ENCODE measurements at places on chromosomes 6 and 20.

DNA sequence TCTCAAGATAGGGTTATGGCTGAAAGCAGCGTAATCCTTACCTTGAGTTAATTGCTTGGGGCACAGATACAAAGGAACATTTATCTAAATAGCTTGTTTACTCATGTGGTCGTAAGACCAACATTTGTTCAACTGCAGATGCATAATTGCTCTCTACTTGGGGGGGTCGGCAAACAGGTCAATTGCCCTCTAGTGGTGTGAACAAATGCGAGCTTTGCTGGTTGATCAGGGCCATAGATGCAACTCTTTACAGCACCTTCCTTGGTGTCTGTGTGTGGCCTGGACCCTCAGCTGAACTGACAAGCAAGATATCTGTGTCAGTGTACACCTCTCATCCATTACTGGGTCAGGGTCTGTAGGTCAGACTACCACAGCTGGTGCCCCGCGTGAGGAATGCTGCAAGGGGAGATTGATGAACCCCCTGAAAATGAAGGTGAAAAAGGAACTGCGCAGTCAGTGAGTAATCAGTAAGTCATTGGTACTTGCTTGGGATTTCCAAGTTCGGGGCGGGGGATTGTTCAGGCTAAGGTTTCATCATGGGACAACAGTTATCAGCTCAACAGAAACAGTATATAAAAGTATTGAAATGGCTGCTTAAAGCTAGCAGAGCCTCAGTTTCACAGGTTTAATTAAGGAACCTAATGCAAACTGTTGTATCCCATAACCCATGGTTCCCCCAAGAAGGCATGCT lies 24.0 kb downstream of the HLA-DPA1 start:
- no peak for DNase-seq

DNA sequence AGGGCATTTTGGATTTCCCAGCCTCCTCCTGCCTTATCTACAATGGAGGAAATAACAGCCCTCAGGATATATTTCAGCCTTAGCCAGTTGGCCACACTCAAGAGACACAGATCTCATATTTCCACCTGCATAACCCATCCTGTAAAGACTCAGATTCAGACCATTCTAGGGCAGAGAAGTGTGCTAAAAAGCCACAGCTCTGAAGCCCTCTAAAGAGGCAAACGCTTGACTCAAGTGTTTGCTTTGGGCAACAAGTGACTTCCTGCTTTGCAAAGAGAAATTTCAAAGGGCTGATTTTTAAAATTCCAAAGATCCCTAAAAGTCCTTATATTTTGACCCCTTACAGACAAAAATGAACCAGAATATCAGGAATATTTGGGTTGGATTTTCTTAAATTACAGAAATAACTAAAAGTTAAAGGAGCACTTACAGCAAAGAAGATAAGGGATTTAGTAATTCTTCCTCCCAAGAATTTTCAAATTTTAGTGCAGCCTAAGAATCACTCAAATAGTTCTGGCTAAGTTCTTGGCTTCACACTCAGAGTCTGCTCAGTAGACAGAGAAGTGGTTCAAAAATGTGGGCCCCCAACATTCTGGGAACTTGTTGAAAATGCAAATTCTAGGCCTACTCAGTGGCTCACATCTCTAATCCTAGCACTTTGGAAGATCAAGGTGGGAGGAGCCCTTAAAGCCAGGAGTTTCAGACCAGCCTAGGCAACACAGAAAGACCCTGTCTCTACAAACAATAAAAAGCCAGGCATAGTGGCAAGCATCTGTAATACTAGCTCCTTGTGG lies 18.9 kb upstream of the ADGRF5 start:
- DNase-seq = no peak

DNA sequence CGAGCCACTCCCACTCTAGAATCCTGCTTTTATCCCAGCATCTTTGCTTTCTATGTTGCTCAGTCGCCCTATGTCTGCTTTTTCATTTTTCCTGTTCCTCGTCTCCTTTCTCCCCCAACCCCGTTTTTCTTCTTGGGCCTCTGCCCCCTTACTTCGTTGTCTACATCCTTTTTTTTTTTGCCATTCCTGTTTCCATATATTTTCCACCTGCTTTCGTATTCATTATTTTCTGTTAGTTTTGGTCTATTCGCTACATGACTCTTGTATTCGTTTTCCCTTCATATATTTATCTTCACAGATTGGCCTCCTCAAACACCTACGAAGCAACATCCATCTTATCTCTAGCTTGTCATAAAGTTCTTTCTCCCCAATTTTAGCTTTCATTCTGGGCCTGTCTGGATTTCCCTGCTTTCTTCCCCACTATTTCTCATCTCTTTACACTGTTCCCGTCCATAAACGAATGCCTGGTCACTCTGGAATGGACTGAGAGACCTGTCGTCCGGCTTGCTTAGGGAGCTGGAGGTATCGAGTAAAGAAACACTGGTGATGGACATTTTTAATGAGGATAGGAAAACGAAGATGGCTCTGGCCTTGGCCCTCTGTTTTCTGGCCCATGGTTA lies 915 bp downstream of the PRRC2A start:
- no peak for DNase-seq

- no peak for DNase-seq
Observed at GRCh38 chr20:56788041-56788670, 159.1 kb downstream of the TFAP2C start.

- no peak for DNase-seq
Observed at GRCh38 chr6:166441325-166442078, 58.8 kb upstream of the MPC1 start.

GRCh38 chr6:22749696-22750095 lies 180.3 kb downstream of the HDGFL1 start:
- no peak for DNase-seq

GRCh38 chr6:41072836-41073202 lies at the start of gene NFYA:
NFYA (plus strand) TSS chr6:41072974; CDS start chr6:41079090, 6,116 bp downstream.
- DNase-seq = peak; percentile 100

GRCh38 chr6:85747093-85747492 lies 104.4 kb upstream of the SYNCRIP start:
- no peak for DNase-seq

DNA sequence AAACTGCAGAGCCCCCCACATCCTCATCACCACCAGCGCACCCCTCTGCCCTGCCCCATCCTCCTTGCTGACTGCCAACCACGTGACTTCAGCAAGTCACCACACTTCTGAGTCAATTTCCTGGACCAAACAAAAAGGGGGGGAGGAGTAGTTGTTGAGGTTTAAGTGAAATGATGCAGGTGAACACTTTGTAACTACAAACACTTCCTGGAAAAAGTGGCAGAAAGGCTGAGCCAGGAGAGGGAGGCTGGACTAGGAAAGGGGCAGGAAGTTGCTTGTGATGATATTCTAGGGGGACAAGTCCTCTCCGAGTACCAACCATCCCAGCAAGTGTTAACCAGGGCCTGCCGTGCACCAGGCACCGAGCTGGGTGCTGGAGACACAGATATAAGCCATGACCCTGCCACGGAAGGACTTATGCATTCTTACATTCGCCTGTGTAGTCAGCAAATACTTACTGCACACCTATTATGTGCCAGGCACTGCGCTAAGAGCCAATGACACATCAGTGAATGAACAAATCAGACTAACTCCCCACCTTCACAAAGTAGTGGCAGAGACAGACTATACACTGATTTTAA lies 67.3 kb downstream of the PREX1 start:
- peak; percentile 64 for DNase-seq

DNA sequence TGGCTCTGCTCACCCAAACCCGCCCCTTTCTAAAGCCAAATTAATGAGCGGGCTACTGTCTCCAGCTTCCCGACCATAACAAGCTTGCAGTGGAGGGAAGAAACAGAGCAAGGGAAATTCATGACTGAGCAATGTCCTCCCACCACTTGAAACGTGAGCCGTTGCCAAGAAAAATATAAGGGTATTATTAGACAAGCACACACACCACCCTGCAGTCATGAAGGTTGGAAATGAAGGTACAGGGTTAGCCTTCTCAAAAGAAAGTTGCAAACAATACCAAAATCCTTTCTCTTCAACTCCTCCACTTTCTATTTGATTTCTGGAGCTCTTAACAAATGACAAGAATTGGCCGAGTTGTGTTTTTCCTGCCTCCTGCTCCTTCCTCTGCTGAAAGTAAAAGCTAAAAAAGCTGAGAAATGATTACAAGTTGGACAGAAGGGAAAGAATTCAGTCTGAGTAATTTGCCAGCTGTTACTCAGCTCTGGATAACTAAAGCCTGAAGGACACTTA lies 151.1 kb upstream of the B3GAT2 start:
- no peak for DNase-seq

DNA sequence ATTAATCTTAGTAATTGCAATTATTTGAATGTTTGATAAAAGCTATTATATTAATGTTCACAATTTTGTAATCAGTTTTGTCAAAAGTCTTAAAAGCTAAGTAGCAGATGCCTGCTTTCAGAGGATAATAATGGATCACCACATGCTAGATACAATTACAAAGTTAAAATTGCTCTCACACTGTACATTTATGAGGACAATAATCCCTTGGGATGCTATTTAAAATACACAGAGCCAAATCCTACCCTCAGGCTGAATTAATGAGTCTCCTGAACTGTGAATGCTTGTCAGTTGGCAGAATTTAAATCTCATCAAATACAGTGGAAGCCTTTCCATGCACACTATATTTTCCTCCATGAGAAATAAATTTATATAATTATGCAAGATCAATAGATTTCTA lies 153.3 kb upstream of the SYNCRIP start:
- no peak for DNase-seq

DNA sequence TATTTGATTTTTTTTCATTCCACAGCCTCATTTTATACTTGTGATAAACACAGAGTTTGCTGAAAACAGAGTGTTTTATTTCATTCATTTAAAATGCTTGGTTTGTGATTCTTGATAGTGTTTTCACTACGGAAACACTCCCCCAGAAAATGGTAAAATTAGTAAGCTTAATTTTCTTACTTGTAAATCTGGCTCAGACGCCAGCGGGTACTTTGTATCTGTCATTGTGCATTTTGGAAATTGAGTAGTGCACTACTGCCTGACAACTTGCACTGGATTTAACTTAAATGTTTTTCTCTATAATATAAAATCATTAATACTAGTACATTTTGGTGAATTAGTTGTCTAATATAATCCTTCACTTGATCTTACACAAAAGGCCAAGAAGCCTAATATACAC lies 37.0 kb upstream of the HINT3 start:
- no peak for DNase-seq
